Activated CD4-positive, alpha-beta T cell treated with anti-CD3 and anti-CD28 coated beads for 36 hours (primary cell): ENCODE measurements at places on chromosomes 4 and X. TPM values are rescaled to one million over a fixed set of nuclear protein-coding genes. Genes with fewer than 3 reads are reported as not detected.

GRCh38 chrX:12701628-12702027 is 89.6 kb upstream of the PRPS2 start:
- no peak overlapping the region for H3K27ac ChIP-seq
- peak; percentile 66 for DNase-seq
- no peak overlapping the region for H3K4me3 ChIP-seq
- H3K27me3 ChIP-seq, result peaks cover 7% of the 10 kb centered on the region

DNA sequence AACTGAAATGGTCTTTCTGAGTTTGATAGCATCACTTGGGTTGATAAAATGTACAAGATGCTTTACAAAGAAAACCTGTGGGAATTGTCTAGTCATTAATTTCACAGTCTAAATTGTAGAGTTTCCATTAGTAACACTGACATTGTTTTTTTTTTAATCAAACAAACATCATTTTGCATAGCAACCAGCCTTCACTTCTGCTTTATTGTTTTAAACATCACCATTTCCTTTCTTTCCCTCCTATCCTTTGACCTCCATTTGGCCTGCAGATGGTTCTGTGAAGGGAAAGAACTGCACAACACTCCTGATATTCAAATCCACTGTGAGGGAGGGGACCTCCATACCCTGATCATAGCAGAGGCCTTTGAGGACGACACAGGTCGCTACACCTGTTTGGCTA is 171.1 kb downstream of the PALLD start:
- H3K27me3 ChIP-seq, result no peaks in the 10 kb centered on the region
- H3K4me1 ChIP-seq, result no peaks in the 10 kb centered on the region
- no peak overlapping the region for H3K4me3 ChIP-seq
- DNase-seq, result no peak

GRCh38 chr4:45679411-45679810 is 444.4 kb downstream of the GABRG1 start:
- H3K27me3 ChIP-seq, result no peaks in the 10 kb centered on the region
- no peaks in the 10 kb centered on the region for H3K4me1 ChIP-seq
- no peak for DNase-seq
- H3K27ac ChIP-seq, result no peak overlapping the region

DNA sequence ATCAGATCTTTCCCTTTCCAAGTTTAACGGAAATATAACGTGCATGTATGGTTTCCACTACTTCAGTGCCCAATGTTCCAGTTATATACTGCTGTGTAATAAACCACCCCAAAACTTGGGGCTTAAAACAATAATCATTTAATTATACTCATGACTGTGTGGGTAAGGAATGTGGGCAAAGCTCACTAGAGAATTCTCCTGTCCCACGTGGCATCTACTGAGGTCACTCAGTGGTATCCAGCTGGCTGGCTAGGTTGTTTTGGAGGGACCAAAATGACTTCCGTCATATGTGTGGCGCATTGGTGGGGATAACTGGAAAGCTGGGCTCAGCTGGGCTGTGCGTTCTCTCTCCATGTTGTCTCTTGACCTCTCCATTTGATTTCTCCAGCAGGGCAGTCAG is 18.5 kb downstream of the ZCCHC18 start:
- H3K4me1 ChIP-seq, result peaks cover 17% of the 10 kb centered on the region
- H3K27ac ChIP-seq, result no peak overlapping the region
- H3K27me3 ChIP-seq, result no peaks in the 10 kb centered on the region
- peaks cover 12% of the 10 kb centered on the region for H3K36me3 ChIP-seq

- H3K27ac ChIP-seq, result peak overlapping the region; percentile 75
- H3K4me1 ChIP-seq, result peaks cover 46% of the 10 kb centered on the region
- no peak overlapping the region for H3K4me3 ChIP-seq
- H3K36me3 ChIP-seq, result peaks cover 60% of the 10 kb centered on the region
- DNase-seq, result no peak
- no peaks in the 10 kb centered on the region for H3K27me3 ChIP-seq
Observed at GRCh38 chr4:48899950-48900349, 6.6 kb downstream of the OCIAD2 start.

The GATA1 gene
- not detected for total RNA-seq

The ANK2 gene
- 3.3 TPM for total RNA-seq

The PDGFC gene
- not detected for total RNA-seq

The TCEAL2 gene
- 0.28 TPM for total RNA-seq

The FRMPD3 gene
- total RNA-seq, result not detected
